ENCODE measurements at places on chromosomes 2 and 18.

- no peak for DNase-seq
Observed at GRCh38 chr18:61551586-61551985, 218.4 kb downstream of the CDH20 start.

- no peak for DNase-seq
Observed at GRCh38 chr2:107025291-107025857, 139.4 kb upstream of the ST6GAL2 start.

- no peak for DNase-seq
Observed at GRCh38 chr2:126828051-126828450, 70.6 kb upstream of the TEX51 start.

DNA sequence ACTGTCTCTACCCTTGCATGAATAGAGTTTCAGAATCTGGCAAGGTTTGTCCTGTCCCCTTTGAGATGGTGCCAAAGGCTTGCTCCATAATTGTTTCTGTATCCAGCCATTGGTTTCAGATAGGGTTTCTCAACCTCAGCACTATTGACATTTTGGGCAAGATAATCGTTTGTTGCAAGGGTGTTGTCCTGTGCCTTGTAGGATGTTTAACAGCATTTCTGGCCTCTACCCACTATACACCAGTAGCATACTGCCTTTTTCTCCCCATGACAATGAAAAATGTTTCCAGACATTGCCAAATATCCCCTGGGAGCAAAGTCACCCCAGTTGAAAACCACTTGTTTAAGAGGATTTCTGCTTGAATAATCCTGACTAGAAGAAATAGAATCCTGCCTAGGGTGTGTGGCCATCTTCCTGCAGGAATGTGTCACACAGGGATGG, 126.8 kb downstream of the CDC42EP3 start:
- no peak for DNase-seq

DNA sequence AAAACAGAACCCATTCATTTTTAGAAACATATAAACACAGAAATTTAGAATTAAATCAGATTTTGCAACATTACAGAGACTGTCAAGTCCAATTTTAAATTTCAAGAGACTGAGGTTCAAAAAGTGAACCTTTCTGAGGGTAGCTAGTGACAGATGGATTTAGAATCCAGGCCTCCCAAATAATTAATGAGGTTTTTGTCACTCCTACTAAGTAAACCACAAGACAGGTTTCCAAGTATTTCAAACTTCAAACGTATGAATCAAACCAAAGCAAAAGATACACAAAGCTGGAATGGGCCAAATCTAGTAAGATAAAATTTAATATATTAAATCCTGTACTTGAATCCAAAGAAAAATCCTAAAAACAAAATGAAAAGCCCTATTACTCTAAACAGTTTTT, 25.3 kb downstream of the PPP4R3B start:
- DNase-seq: no peak

DNA sequence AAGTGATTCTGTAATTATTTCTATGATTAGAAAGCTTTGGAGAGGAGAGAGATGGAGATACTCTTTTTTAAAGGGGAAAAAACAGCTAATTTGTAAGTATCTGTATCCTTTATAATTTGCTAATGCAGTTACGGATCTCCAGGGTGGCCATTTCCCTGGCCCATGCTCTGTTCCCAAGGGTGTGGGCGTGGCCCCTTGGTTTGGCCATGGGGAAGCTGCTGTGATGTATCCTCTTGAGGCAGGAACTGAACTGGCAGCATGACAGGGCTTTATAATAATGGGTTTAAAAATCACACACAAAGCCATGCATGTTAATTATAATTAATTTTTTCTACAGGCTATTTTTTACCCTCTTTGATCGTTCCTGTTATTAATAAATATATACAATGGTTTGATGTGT, 27.0 kb downstream of the TRAPPC12 start:
- DNase-seq: no peak

GRCh38 chr2:39994151-39994550, 215.1 kb upstream of the THUMPD2 start:
- no peak for DNase-seq

- no peak for DNase-seq
Observed at GRCh38 chr2:60551240-60552077, 2.0 kb downstream of the BCL11A start.

DNA sequence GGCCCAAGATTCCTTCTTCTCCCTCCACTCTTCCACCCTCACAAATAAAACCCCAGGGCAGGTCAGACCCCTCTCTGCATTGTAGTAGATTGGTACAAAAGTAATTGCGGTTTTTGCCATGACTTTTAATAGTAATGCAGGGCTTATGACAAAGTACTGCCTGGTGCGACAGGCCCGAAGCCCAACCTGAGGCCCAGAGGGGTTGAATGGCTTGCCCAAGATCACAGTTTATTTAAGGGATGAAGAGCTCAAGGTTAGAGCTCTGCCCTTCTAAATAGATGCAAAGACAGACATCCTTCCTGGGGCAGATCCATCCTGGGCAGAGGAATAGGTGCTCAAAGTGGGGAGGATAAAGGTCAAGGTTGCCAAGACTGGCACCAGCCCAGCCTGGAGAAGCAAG, 899 bp upstream of the PSTPIP2 start:
- DNase-seq: no peak

GRCh38 chr2:167140767-167141166, 252.5 kb downstream of the XIRP2 start:
- no peak for DNase-seq
